Stimulated activated CD4-positive, alpha-beta T cell treated with anti-CD3 and anti-CD28 coated beads, TNF-alpha, amount 100 ng/mL, for 4 hours (primary cell): ENCODE measurements at places on chromosomes 16 and 17.

DNA sequence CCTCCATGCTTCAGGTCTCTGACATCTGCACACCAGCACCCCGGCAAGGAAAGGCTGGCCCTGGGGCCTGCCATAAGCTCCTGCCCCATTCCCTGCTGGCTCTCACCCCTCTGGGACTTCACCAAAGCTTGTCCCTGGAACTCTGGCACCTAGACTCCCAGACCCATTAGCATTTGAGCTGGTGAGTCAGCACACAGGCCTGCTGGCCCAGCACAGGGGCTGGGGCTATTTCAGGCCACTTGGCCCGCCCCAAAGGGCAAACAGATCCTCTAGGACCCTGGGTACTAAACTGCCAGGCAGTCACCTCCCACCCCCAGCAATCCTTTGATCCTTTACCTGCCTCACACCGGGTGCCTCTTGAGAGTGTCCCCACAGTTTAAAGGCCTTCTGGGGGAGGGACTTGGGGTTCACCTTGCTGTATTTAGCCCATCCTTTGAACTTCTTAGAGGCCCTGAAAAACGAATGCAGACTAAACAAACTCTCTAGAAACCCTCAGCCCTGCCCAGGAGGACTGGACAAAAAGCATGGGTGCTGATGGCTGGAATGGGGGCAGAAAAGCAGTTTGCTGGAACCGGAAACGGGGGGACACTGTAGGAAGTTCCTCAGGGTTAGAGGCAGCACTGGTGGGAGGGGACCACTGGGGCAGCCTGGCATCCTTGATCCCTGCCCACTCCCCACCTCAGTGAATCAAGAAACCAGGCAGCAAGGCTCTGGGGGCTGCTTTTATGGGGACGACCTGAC, 3.2 kb upstream of the SAMD14 start:
- DNase-seq = no peak

DNA sequence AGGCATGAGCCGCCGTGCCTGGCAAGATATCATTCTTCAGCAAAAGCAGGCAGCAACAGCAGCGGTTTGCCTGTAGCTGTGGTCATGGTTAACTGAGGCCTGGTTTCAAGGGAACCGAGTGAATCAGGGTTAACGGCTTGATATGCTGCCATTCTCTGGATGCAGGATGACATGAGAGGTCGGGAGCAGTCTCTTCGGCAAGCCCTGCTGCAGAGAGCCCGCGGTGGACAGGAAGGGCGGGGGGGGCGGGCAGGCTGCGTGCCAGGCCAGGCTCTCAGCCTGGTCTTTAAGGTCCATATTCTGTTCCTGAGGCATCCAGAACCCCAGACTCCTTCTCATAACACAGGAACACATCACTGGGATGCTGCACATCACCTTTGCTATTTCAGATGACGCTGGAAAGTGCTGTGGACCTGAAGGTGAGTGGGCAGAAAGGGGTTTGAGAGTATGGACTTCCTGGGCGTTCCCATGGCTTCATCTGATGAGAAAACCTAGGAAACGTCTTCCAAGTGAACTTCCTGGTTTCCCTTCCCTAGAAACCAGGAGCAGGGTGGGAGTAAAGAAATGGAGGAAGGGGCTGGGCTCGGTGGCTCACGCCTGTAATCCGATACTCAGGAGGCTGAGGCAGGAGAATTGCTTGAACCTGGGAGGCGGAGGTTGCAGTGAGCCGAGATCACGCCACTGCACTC, 165.6 kb upstream of the RPH3AL start:
- no peak for DNase-seq

DNA sequence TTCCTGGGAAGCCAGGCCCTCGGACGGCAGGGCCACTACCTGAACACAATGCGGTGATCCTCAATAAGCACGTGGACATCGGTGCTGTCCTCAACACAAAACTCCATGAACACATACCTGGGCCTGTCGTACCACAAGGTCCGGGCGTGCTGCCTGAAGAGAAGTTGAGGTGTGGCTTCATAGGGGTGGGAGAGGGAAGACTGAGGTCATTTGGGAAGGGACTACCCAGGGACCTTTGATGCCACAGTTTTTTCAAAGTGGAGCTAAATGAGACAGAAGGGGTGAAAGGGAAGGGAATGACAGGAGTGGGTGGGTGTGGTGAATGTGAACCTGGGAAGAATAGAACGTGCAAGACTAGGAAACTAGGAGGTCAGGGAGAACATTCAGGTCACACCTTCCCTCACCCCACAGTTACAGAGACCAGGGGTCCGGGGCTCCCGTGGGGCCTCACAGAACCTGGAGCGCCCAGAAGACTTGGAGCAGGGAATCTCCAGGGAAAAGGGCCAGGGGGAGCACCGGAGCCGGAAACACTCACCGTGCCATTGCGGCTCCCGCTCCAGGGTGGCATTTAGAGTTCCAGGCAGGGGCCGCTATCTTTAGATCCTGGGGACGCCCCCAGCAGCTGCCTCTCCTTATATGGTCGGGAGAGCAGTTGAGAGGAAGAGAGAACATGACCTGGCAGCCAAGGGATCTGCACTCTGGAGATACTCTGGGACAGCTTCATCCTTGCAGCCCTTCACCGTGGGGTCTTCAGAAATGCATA, at the start of gene PTGES3L:
Gene PTGES3L, minus strand, starts transcription at position 570 of the 763 bp plus-strand sequence. Its CDS starts 27 bp downstream, at position 543.
- DNase-seq = no peak

- DNase-seq = no peak
Measured at GRCh38 chr16:51907680-51908079, 639.3 kb downstream of the TOX3 start.

DNA sequence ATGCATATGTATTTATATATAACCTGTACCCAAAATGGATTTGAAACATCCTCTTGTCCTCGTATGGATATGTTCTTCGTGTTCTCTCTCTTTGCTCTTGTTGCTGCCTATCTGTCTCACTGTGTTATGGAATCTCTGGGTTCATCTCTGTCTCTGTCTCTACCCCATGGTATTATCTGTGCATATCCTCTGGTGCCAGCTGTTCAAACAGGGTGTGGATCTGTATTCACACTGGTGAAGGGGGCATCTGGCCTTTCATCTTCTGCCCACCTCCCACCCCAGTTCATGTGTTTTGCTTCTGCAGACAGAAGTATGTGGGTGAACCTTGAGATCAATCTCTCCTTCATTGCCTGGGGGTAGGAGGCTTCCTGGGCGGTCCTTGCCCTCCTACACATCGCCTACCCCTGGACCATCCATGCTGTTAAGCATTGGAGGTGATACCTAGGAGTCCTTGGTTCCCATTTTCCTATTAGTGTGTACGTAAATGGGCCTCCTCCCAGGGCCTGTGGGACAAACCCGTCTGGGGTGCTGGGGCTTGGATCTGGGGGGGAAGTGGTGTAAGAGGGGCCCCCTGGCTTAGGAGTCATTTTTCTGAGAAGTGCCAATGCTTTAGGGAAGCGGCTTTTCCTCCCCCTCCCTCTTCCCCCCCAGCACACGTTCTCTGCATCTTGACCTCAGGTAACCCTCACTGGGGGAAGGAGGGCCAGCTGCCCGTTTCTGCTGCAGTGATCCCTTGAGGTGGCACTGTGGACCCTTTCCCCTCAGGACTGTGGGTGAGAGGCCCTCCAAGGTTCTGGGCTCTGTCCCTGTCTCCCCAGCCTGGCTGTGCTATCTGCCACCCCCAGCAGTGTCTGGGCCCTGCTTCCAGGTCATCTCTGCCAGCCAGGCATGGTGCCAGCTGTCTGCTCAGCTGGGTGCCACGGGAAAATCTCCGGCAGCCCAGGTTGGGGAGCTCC, 21.1 kb downstream of the RARA start:
- no peak for DNase-seq

- no peak for DNase-seq
Measured at GRCh38 chr17:57110152-57110542, 25.1 kb downstream of the AKAP1 start.
